ENCODE measurements at places on chromosomes 5 and 9.

DNA sequence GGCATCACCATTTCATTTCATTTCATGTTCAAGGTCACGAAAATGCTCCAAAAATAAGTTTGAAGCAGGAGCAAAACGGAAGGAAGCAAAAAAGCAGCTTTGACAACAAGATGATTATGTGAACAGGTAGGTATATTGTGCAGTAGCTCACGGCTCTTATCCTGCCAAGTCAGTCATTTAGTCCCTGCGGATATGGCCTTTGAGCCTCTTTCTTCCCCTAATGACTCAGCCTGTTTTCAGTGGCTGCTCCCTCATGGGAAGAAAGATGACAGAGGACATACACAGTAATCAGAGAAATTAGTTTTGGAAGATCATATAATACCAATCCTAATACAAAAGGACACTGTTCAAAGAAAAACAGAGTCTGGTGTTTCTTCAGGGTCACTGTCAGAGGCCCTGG is 155.8 kb upstream of the GRAMD2B start:
- no peak for DNase-seq

- DNase-seq = no peak
Observed at GRCh38 chr9:113409481-113409880, 994 bp downstream of the POLE3 start.

DNA sequence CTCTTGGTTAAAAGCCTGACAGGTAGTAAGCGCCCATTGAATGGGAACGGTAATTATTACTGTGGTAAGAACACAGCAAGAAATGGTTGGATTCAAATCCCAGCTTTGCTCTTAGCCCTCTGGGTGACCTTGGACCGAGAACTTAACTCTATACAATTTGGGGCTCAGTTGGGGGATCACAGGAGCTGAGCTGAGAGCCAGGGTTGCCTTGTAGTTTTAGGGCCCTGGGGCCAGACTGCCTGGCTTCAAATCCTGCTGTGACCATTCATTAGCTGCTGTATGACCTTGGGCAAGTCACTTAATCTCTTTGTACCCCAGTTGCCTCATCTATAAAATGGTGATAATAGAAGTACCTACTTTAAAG is 87.4 kb upstream of the SH3PXD2B start:
- no peak for DNase-seq

GRCh38 chr5:107542428-107542827 is 128.3 kb downstream of the EFNA5 start:
- DNase-seq = no peak

DNA sequence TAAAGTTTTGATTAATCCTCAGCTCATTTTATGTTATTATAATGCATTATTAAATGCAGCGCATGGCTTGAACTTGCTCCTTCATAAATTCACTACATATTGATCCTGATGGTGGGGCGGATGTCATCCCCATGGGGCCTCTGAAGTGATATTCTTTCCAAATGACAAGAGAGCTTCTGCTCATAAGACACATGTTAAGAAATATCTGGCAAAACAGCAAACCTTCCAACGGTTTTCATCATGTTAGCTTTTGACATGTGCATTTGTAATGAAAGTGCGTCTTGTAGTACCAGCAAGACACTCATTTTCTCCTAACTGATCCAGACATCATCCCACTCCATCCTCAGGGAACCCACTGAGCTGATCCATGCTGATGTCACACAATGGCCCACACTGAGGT is 45.7 kb downstream of the SEMA5A start:
- DNase-seq = no peak

DNA sequence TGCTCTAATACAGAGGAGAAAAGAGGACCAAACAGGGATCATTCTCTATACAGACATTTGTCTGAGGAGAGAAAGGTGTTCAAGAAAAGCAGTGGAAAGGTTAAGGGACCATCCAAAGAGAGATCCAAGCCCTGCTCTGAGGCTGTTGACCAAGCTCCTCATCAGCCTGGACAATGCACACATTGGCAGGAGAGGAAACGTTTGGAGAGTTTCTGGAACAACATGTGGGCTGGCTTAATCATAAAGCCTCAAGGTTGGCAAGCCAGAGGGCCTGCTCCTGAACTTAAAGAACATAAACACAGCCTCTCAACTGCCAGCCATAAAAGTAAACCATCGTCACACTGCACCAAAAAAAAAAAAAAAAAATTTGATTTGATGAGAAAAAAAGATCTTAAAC is 184.4 kb upstream of the SLC12A2 start:
- DNase-seq = no peak

GRCh38 chr5:195401-196160 is 4.3 kb downstream of the LRRC14B start:
- no peak for DNase-seq

- no peak for DNase-seq
Observed at GRCh38 chr5:92779536-92779935, 801.5 kb downstream of the NR2F1-AS1 start.
